ENCODE measurements at places on chromosomes 16 and 17.
A peak's percentile ranks its signal among the peaks of the same experiment; 100 is the strongest.

- DNase-seq, result no peak
These were observed 25.0 kb upstream of the ZNF750 start for GRCh38 chr17:82864713-82865248.

DNA sequence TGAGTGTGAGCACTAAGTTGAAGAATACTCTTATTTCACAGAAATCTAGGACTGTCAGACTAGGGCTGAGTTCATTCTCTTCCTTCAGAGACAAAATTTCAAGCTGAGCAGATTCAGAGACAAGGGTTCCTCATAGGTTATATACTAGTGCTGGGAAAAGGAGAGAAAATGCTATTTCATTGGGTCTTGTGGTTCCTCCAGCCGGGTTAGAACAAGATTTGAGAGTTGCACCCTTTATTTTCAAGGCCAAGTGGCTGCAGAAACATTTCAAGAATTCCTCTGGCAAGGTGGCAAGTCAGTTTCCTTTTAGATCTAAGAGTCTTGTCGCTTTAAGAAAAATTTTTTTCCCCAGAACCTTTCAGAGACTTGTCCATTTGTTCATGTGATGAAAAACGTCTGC, 6.8 kb downstream of the THUMPD1 start:
- no peak for DNase-seq

DNA sequence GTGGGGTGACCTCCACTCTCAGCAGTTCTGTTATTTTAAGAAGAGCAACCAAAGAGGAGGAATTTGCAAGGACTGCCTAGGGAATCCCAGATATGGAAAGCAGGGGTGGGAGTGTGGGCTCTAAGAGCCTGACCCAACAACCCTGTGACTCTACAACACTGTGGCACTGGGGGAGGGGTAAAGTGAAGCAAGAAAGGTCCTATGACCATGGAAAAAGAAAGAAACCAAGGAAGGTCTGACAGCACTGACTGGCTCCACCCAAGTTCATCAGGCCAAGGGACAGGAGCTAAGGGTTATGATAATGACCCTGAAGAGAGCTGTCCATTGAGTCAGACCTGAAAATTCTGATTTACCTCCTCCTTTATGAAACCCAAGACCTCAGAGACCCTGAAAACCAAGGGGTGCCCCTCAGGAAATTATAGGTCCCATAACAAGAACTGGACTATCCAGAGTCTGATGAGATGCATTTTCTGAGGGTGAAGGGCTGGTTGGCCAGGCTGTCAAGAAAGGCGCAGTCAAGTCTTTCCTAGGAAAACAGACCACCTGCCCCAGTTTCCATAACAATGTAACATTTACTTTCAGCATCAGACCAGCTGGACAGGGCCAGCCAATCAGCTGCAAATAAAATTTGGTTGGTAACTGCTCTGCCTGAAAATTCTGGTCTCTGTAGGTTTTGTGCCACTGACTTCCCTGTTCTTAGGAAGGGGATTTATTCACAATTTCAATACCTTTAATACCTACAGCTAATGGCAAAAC, 53.8 kb upstream of the MTMR4 start:
- DNase-seq, result no peak

DNA sequence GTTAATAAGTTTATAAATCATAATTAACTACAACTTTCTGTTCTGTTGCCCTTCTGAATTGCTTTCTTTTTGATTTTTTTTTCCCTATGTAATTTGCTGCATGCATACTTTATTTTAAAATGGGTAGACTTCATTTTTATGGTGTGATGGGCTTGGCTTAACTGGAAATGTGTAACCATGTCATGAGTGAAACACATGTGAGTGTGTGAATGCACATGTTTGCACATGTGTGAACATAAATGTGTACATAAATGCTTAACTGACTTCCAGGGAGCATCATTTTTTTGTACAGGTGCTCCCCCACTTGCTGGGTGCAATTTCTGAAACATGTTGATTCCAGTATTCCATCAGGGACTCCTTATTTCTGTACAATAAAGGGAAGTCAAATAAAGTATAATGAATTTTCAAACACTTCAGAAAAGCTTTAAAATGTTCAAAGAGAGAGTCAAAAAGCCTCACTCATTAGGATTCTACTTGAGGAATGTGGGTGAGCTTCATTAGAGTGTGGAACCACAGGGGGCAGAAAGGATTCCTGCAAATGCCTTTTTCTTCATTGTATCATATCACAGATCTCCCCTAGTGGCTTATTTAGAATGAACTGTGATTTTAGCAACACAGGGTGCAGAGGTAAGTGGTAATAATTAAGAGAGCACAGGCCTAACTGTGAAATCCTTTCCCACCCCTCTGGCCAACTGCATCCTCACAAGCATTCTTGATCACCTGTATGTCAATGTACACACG, 31.7 kb upstream of the CDH11 start:
- no peak for DNase-seq

GRCh38 chr17:63405741-63406261, 40.3 kb downstream of the CYB561 start:
- DNase-seq, result no peak

GRCh38 chr16:83952587-83952939, 477 bp upstream of the OSGIN1 start:
- no peak for DNase-seq

DNA sequence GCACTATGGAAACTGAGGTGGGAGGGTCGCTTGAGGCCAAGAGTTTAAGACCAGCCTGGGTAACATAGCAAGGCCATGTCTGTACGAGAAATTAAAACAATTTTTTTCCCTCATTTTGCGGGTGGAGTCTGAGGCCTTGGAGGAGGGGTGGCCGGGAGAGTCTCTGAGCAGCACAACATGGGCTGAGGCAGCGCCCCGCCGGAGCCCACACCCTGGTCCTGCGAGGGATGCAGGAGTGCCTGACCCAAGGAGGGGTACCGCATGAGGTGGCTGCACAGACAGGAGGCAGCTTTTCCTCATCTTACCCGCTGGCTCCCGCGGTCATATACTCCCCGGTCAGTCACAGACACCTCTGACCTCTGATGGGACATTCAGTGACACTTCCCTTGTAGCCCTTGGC, 67.7 kb downstream of the MSI2 start:
- DNase-seq, result no peak

DNA sequence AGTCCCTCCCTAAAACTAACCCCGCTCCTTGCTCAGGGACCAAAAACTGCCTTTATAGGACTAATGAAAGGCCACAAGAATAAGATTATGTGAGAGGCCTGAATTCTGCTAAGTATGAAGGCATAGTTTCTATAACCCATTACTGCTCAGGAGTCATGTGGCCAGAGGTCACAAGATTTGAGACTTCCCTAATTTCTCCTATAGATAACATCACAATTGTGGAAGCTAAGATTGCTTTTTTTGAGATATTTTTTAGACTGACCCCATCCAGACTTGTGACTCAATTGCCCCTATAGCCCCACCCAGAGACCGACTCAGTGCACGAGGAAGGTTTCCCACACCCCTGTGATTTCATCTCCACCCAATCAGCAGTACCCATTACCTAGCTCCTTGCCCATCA, 504.1 kb upstream of the GOT2 start:
- DNase-seq, result no peak

DNA sequence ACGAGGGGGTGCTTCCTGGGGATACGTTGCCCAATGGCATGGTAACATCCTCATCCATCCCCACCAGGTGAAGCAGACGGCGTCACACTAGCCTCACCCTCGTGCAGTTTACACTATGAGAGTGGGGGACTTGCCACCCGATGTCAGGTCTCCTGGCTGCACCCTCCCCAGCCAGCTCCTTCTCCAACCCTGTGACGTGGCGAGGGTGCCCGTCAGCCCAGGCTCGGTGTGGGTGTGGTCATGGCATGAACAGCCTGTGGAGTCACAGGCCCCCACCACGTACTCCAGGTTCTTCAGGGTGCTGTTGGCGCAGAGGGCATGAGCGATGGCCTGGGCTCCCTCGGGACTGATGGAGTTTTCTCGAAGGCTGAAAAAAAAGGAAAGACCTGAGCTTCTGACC, 28.3 kb downstream of the NLRC3 start:
- no peak for DNase-seq

DNA sequence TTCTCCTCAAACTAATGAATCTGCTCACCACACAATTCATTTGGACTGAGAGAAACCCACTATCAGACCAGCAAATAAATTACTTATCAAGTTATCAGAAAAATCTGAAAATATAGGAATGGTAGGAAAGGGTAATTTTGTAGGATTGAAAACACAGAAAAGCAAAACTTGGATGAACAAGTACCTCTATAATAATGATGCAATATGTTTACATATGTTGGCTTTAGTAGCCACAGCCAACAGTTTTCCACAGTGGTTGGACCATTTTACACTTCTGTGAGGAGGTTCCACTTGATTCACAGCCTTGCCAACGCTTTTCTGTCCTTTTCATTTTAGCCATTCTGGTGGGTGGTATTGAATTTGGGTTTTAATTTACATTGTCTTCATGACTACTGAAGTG, 10.6 kb upstream of the GINS3 start:
- DNase-seq, result no peak

DNA sequence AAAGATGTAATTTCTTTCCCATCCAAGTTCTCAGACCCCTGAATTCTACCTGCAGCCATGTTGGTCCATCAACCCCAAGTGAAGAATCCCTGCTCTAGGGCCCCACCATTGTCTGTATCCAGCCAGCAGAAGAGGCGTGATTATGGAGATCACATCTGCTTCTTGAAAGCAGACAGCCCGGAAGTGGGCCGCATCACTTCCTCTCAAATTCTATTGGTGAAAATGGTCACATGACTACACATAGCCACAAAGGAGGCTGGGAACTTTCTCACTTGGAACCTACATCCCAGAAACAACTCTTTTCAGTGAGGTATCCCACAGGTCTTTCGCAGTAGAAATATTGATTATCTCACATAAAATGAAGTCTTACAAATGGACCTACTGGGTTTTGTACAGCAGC, 40.1 kb downstream of the IL4R start:
- DNase-seq, result no peak

GRCh38 chr17:81153340-81153803, 11.9 kb upstream of the PVALEF start:
- DNase-seq, result peak; percentile 36

DNA sequence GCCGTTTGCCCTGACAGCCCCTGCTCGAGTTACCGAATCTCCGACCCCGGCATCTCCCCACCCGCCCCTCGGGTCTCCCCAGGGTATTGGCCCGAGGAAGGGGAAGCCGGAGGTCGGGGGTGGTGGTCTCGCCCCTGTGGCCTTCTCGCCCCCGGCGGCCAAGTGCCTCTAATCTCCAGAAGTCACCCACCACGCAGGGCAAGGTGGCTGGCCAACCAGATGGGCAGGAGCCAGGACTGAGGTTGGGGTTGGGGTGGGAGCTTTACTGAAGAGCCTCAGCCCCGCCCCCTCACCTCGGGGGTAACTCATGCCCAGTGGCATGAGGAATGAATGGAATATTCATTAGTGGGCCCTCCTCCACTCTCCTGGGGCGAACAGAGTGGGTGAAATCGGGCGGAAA, 637 bp downstream of the DHRS11 start:
- no peak for DNase-seq

GRCh38 chr17:63378411-63379375, 67.4 kb downstream of the CYB561 start:
- no peak for DNase-seq

GRCh38 chr17:75941442-75941819, 589 bp upstream of the FBF1 start:
- DNase-seq, result no peak

- no peak for DNase-seq
These were observed at the start of gene PITPNM3 for GRCh38 chr17:6556121-6557039. TSS of gene PITPNM3 (minus strand) at chr17:6556555. CDS start at chr17:6556406, 149 bp downstream.

- DNase-seq, result peak; percentile 33
These were observed 30.1 kb downstream of the VAC14 start for GRCh38 chr16:70770626-70771552.

DNA sequence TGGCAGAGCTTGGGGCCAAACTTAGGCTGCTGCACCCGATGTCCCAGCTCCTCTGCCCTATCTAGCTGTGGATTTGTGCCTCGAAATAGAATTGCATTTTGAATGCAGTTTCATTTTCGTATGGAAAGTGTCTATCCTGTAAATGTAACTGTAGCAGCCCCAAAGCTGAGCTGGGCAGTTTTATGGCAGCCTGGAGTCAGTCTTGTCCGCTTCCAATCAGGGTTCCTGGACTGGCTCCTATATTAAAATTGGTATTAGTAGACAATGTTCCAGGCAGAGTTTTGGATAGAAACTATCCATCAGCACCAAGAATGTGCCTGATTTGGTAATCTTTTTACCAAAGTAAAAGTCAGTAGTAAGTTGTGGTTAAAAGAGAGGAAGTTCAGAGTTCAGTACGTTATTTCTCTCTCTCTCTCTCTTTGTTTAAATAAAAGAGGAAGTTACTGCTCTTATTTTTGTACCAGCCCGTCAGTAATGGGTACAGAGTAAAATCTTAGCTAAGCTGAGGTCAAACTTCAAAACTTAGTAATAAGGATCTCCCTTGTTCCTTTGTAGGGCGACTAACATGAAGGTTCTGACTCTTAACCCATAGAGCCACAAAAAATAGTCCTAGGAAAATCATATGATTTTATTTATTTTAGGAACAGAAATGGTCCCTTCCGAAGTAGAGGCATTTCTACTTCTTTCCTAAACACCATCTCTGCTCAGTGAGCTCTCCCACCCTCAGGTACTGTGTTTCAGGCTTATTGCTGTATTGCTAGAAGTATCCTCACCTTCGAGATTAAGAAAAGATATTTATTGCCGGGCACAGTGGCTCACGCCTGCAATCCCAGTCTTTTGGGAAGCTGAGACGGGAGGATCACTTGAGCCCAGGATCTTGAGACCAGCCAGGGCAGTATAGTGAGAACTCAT, 28.0 kb downstream of the PRKCB start:
- peak; percentile 60 for DNase-seq

DNA sequence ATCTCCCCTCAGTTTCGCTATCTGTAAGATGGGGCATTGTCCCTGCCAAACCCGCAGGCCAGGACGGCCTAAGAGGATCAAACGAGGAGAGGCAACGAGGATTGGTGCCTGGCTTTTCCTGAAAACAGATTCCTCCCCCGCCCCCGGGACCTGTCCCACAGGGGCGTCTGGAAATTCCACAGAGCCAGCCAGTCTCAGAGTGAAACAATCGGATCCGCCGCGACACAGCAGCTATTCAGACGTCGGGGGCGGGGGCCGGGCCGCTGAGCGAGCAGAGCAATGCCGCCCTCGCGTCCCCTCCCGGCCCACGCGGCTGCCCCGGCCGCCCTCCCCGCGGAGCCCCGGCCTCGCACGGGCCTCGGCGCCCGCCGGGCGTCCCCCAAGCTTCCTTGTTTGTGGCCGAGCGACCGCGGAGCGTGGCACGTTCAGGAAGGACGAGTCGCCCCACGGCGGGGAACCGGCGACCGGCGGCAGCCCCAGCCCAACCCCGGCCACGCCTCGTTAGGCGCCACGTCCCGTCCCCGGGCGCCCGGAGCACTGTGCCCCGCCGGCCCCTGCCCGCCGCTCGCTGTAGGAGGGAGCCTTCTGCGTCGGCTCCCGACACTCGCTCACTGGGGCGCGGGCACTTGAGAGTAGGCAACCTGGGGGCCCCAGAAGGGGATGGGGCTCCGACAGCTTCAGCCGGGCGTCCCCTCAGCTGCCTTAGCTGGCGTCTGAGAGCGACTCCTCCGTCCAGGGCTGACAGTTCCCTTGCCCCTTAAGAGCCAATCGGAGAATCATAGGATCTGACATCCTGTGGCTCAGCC, 29.6 kb upstream of the PHOSPHO1 start:
- peak; percentile 44 for DNase-seq
